ENCODE measurements at places on chromosomes 5 and 9. TPM values are rescaled to one million over a fixed set of nuclear protein-coding genes. Genes with fewer than 3 reads are reported as not detected.

GRCh38 chr5:135873831-135874230 lies 21.8 kb downstream of the IL9 start:
- no peak overlapping the region for H3K27ac ChIP-seq
- H3K27me3 ChIP-seq = no peaks in the 10 kb centered on the region
- H3K36me3 ChIP-seq = no peaks in the 10 kb centered on the region
- DNase-seq = no peak
- no peaks in the 10 kb centered on the region for H3K4me1 ChIP-seq

GRCh38 chr9:81772144-81772543 lies 82.8 kb upstream of the TLE1 start:
- no peak for DNase-seq
- peaks cover 1% of the 10 kb centered on the region for H3K4me1 ChIP-seq
- no peak overlapping the region for H3K4me3 ChIP-seq
- no peaks in the 10 kb centered on the region for H3K36me3 ChIP-seq
- H3K27me3 ChIP-seq = no peaks in the 10 kb centered on the region

DNA sequence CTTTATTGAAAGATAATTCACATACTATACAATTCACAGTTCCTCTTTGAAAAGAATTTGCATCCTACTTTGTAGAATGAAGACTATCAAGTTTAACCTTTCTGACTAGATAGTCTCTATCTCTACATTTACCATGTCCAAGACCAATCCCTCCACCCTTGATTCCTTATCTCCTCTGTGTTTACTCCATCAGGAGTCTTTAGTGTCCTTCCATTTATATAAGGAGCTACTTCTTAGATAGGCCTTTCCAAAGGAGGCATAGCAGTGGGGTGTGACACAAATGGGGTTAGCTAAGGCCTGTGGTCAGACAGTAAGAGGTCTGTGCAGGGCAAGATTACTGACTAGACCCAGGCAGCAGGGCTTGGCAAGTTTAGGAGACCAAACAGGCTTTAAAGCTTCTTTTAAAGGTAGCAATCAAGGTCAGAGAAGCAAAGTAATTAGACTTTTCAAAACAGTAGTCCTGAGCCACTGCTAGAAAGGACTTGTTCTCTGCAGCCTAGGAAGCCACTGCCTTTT lies 11.1 kb upstream of the DMXL1 start:
- no peaks in the 10 kb centered on the region for H3K27me3 ChIP-seq
- no peaks in the 10 kb centered on the region for H3K4me1 ChIP-seq
- H3K36me3 ChIP-seq = no peaks in the 10 kb centered on the region
- H3K4me3 ChIP-seq = no peak overlapping the region
- H3K27ac ChIP-seq = no peak overlapping the region

- no peak overlapping the region for H3K4me3 ChIP-seq
- no peak for DNase-seq
- no peaks in the 10 kb centered on the region for H3K36me3 ChIP-seq
- no peaks in the 10 kb centered on the region for H3K27me3 ChIP-seq
- peaks cover 6% of the 10 kb centered on the region for H3K4me1 ChIP-seq
- no peak overlapping the region for H3K27ac ChIP-seq
These were observed 218.6 kb downstream of the AGTPBP1 start for GRCh38 chr9:85523202-85523601.

Gene ARHGEF39
- total RNA-seq = 0.58 TPM

Gene ZNF354C
- total RNA-seq = 9.1 TPM

DNA sequence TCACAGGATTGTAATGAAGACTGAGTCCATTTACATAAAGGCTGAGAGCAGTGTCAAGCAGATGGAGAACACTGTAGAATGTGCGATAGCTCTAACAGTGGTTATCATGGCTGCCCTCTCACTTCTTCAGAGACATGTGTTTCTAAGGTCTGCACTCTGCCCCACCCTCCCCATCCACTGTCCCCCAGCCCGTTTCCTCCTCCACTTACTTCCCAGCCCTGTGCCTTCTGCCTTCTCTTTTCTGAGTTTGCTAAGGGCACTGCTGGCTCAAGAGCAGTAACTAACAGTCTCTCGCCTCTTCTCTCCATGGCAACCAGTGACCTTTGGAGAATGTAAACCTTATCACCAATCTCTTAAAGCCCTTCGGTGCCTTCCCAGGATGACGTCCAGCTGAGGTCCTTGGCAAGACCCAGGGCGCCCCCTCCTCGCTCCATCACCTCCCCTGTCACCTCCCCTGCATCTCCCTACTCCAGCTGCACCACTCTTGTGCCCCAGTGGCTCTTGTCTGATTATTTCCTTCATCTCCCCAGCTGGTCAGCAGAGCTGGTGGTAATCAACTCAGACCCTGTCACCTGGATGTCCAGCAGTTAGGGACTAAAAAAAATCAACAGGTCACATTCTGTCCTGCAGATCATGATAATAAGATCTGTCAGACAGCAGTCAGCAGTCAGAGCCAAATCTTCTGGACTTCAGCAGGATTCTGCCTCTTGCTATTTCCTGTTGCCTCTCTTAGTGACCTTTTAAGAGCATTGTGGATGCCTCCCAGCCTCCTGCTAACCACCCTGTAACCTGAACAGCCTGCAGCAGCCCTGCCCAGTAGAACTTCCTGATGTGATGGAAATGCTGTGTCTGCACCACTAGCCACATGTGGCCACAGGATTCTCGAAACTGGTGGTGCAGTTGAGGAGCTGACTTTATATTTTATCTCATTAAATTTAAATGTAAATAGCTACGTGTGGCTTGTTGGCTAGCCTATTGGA lies 9.0 kb downstream of the FXN start:
- H3K4me3 ChIP-seq = no peak overlapping the region
- no peak for DNase-seq
- H3K27me3 ChIP-seq = no peaks in the 10 kb centered on the region
- H3K27ac ChIP-seq = no peak overlapping the region
- no peaks in the 10 kb centered on the region for H3K36me3 ChIP-seq
- peaks cover 5% of the 10 kb centered on the region for H3K4me1 ChIP-seq

GRCh38 chr5:173672891-173673290 lies 56.4 kb upstream of the BOD1 start:
- H3K4me1 ChIP-seq = no peaks in the 10 kb centered on the region
- no peaks in the 10 kb centered on the region for H3K36me3 ChIP-seq
- no peak for DNase-seq
- no peak overlapping the region for H3K4me3 ChIP-seq
- H3K27ac ChIP-seq = no peak overlapping the region
- H3K27me3 ChIP-seq = no peaks in the 10 kb centered on the region

DNA sequence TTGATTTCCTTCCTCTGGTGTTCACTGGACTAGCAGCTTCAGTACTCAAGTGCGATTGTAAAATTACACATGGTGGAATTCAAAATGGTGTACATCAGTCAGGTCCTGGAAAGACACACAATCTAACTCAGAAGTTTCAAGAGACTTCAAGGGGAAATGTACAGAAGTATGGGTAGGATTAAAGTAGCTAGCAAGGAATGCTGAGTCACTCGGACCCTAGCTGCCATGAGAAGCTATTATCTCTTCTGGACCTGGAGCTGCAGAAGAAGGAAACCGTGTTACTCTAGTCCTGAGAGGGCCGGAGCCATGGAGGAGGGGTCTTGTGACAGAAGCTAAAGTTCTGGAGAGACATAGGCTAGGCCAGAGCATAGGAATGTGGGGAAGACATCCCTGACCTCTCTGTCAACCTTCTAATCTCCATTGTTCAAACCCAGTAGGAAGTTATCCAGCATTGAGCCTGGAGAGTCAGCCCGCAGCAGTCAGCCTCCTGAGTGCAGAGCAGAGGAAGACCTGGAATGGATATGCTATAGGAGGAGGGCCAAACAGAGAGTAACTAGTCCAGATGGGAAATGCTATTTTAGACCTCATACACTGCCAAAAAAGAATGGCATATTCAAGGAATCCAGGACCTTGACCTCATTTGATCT lies 84.3 kb downstream of the GHR start:
- H3K27ac ChIP-seq = peak overlapping the region; percentile 19
- H3K4me1 ChIP-seq = peaks cover 12% of the 10 kb centered on the region
- no peaks in the 10 kb centered on the region for H3K36me3 ChIP-seq
- H3K27me3 ChIP-seq = no peaks in the 10 kb centered on the region

Gene MRPS2
- 33.1 TPM for total RNA-seq

DNA sequence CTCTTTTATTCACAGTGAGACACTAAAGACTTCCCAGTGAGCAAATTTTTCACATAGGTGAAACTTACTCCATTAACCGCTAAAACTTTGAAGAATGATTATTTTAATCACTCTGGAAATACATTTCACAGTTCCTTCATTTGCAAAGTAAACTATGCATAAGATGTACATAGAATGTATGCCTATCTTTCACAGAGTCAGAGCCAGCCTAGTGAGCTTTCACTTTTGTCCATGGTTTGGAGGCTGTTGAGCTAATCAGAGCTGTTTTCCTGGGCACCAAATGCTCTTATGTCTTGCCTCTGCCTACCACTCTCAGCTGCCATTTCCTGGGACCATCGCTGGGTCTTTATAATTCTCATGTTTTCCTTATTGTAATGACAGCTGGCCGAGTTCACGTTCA lies 67.3 kb downstream of the PDE8B start:
- no peaks in the 10 kb centered on the region for H3K4me1 ChIP-seq
- H3K36me3 ChIP-seq = no peaks in the 10 kb centered on the region
- H3K27ac ChIP-seq = no peak overlapping the region
- H3K27me3 ChIP-seq = no peaks in the 10 kb centered on the region

Gene RMI1
- 4.0 TPM for total RNA-seq

GRCh38 chr9:137029058-137029936 lies 1.3 kb upstream of the ABCA2 start:
- peak; percentile 80 for DNase-seq
- H3K4me3 ChIP-seq = peak overlapping the region; percentile 53
- H3K4me1 ChIP-seq = peaks cover 3% of the 10 kb centered on the region

- no peak overlapping the region for H3K27ac ChIP-seq
- H3K4me1 ChIP-seq = no peaks in the 10 kb centered on the region
- no peak overlapping the region for H3K4me3 ChIP-seq
- H3K36me3 ChIP-seq = no peaks in the 10 kb centered on the region
- DNase-seq = no peak
- no peaks in the 10 kb centered on the region for H3K27me3 ChIP-seq
These were observed 968 bp upstream of the KDM3B start for GRCh38 chr5:138351517-138351916.

- no peaks in the 10 kb centered on the region for H3K36me3 ChIP-seq
- H3K27ac ChIP-seq = no peak overlapping the region
- no peak for DNase-seq
- H3K4me3 ChIP-seq = no peak overlapping the region
These were observed 377.1 kb downstream of the ACTL7B start for GRCh38 chr9:108478431-108479332.

DNA sequence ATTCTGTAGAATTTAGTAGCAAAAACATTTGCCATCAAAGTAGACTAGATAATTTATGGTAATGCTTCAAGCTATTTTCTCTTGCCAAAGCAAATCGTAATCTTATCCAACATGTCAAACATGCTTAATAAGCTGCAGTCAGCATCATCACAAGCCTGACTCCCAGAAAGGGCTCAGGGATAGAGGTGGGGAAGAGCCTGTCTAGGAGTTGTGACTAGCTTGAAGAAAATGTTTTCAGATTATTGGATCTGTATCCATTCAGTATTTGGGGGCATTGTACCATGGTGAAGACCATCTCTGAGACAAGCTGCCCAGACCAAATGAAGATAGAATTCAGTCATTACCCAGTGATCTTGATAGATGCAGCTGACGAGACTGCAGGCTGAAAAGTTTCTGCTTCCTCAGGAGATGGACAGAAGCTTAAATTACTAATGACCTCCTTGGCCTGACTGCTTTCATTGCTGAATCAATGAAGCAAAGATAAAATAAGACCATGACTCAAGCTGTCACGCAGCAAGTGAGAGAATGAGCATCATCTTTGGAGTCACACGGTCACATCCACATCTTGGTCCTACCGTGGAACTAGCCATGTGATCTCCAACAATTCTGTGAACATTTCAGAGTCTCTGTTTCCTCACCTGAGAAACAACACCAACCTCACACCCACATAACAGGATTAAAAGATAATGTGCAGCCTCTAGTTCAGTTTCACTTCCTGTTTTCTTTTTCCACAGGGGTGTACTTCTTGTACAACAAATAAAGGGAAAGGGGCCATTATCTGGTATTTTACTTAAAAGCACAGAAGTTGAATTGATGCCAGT lies 9.4 kb downstream of the ERAP2 start:
- H3K4me3 ChIP-seq = no peak overlapping the region
- no peaks in the 10 kb centered on the region for H3K36me3 ChIP-seq
- DNase-seq = no peak
- H3K27ac ChIP-seq = no peak overlapping the region
- H3K27me3 ChIP-seq = no peaks in the 10 kb centered on the region

DNA sequence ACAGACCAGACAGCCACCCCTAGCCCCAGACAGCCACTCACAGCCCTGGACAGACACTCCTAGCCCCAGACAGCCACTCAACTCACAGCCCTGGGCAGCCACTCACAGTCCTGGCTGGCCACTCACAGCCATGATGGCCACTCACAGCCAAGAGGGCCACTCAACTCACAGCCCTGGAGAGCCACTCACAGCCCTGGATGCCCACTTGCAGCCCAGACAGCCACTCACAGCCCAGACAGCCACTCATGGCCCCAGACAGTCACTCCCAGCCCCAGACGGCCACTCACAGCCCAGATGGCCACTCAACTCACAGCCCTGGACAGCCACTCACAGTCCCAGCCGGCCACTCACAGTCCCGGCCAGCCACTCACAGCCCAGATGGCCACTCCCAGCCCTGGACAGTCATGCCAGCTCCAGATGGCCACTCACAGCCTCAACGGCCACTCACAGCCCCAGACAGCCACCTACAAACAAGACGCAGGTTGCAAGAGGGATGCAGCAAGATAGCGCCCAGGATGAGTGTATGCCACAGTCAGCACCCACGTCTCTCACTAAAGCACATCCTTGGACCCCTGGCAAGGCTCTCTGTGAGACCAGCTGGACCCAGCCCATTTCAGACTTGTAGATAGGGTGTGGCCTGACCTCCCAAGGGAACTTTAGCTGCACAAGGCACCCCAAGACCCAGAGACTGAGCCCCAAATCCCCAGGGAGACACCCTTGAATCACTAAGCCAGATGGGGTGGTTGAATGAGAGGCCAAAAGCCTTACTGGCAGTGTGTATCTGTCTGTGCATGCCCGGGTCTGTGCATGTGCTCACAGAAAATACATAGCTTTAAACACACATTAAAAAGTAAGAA lies 22.4 kb downstream of the ZDHHC11B start:
- no peak overlapping the region for H3K27ac ChIP-seq
- peaks cover 5% of the 10 kb centered on the region for H3K4me1 ChIP-seq
- no peak overlapping the region for H3K4me3 ChIP-seq
- no peaks in the 10 kb centered on the region for H3K27me3 ChIP-seq

GRCh38 chr9:127030814-127031740 lies 91.4 kb downstream of the ANGPTL2 start:
- no peak overlapping the region for H3K4me3 ChIP-seq
- no peaks in the 10 kb centered on the region for H3K36me3 ChIP-seq
- DNase-seq = no peak
- no peak overlapping the region for H3K27ac ChIP-seq

Gene PTAR1
- 38.5 TPM for total RNA-seq

Gene PPP2R2B
- 0.48 TPM for total RNA-seq

DNA sequence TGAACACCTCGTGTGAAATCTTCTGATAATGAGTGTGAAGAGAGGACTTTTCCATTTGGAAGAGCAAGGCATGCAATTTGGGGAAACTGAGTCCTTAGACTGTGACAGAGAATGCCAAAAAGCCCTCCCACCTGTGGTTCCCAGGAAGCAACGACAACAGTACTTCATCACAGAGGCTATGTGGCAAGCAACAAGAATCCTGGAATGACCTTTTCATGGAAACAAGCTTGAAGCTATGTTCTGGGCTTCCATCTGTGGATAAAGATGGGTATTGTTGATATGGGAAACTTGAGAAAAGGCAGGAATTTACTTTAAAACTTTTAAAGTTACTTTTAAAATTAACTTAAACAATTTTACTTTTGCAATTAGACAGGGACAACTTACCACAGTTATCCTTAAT lies 131.2 kb upstream of the ANKH start:
- H3K4me1 ChIP-seq = no peaks in the 10 kb centered on the region
- no peaks in the 10 kb centered on the region for H3K36me3 ChIP-seq
- H3K4me3 ChIP-seq = no peak overlapping the region
- no peak overlapping the region for H3K27ac ChIP-seq
- no peak for DNase-seq
